ENCODE measurements at places on chromosomes 12 and 14.

DNA sequence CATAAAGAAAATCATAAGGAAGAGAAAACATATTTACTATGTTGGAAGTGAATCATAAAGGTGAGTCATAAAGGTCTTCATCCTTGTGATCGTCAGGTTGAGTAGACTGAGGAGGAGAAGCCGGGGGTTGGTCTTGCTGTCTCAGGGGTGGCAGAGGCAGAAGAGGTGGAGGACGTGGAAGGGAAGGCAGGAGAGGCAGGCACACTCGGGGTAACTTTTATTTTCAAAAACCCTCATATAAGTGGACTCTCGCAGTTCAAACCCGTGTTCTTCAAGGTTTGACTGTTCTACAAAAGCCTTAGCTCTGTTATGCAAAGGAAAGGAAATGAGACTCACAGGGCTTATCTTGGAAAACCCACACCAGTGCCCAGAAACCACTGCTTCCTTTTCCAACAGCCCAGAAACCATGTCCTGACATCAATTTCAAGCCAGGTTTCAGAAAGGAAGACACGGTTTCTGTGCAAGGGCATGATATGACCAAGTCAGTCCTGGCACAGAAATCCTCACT lies 14.0 kb downstream of the SMCO2 start:
- DNase-seq, result no peak

GRCh38 chr12:20097626-20098025 lies 270.7 kb upstream of the PDE3A start:
- DNase-seq, result no peak

GRCh38 chr14:75333606-75334548 lies 55.2 kb downstream of the FOS start:
- DNase-seq, result no peak

DNA sequence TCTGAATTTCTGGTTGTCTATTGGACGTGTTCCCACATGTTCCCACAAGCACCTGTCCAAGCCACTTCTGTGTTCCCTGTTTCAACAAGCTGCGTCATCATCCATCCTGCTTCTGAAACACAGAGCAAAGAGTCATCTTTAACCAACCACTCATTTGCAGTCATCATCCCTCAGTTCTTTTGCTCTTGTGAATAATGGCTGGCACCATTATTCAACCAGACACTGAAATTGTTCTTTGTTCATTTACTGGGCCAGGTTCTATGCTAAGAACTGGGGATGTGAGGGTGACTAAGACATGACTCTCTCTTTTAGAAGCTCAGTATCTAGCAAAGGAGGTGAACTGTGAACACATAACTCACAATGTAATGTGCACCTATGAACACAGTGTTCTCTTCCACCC lies 40.7 kb upstream of the ANO4 start:
- no peak for DNase-seq

GRCh38 chr12:50069539-50069938 lies 12.1 kb downstream of the ASIC1 start:
- no peak for DNase-seq

GRCh38 chr12:112616469-112617152 lies 174.9 kb upstream of the RPH3A start:
- DNase-seq, result no peak

DNA sequence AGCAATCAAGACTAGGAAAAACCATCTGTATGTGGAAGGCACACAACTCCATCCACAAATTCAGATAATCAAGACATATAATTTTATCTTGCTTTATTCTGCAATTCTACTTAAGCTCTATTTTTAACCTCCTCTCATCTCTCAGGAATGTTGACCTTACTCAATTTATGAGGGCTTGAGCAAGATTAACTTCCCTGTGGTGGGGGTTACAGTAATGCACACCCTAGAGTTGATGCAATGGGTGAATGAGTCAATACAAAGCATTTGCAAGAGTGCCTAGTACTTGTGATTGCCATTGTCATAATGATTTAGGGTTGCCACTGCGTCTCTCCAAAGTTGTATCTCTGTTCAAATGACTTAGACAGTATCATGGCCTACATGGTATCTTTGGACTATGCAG lies 1598.4 kb upstream of the TMEM132C start:
- DNase-seq, result no peak

DNA sequence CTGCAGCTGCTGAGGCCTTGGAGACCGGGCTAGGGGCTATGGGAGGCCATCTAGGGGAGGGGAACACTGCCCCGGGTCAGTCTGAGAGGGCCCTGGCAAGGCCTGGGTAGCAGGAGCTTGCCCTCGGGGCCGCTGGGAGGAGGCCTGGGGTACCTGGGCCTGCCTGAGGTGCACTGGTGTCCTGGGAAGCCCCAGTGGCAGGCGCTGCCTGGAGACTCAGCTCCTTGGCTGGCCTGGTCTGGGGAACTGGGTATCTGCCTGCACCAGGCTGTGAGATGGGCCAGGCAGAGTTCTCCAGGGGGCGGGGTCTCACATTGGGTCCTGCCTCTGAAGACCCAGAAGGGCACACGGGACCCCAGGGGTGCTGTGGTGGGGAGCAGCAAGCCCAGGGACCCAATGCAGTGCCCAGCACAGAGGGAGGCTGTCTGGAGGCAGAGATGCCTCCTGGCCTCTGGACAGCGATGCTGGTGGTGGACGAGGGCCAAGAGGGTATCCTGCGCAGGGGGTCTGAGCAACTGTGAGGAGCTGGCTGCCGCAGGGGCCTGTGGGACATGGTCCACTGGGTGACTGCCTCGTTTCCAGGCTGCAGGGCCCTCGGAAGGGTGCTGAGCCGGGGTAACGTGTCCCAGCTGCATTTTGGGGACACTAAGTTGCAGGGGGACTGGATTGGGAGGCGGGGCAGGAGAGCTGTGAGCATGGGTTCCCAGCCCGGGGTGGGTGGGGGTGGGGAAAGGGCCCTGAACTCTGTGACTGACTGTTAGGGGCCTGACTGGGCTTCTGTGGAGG lies 7.4 kb upstream of the MTA1 start:
- DNase-seq, result no peak

GRCh38 chr12:80018119-80018518 lies 81.2 kb upstream of the OTOGL start:
- no peak for DNase-seq

DNA sequence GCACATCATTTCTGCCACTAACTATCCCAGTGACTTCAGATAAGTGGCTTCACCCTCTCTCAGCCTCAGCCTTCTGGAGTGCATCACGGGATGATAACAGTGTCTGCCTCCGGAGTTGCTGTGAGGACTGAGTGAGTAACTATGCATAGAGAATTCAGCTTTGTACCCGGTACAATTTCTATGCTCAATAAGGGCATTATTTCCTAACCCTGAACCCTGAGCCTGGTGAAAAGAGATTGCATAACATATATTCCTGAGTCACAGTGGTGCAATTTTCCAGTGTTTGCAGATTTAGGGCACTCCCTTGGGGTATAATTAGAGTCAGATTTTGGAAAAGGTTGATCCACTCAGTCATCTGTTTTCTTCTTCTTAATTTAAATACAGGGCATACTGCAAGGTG lies 181.1 kb downstream of the PTPN11 start:
- no peak for DNase-seq

DNA sequence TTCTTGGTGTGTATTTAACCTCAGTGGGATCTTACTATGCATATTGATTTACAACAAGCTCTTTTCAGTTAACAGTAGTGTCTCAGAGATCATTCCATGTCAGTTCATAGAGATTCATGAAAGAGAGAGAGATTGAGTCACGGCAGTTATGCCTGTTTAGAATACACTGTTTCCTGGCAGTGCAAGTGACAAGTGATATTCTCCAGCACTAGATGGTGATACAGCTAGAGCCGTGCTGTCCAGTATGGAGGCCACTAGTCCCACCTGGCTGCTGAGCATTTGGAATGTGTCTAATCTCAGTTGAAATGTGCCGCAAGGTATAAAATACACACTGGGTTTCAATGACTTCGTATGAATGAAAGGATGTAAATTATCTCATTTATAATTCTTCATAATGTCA lies 184.4 kb downstream of the SUDS3 start:
- DNase-seq, result no peak

- DNase-seq, result no peak
Observed at GRCh38 chr12:104549815-104550480, 93.2 kb downstream of the CHST11 start.

DNA sequence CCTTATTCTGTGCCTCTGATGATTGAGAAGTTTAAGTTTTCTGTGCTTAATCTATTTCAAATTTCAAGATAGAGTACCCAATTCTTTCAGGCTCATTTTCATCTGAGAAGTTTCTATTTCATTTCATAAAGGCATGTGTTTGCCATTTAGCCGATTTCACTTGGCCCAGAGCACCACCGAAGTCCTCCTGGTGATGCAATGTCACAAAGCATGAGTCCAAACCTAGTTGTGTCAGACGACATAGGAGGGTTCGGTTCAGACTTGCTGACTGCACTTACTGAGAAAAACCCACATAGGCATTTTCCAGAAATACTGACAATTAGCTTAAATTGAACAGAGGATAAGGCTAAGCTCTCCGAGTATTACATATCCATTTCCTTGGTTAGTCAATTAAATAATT lies 152.4 kb upstream of the FAR2 start:
- DNase-seq, result no peak

- DNase-seq, result no peak
Observed at GRCh38 chr12:46771268-46771827, 54.4 kb downstream of the SLC38A4 start.

GRCh38 chr14:20935303-20935984 lies 19.8 kb upstream of the RNASE2 start:
- no peak for DNase-seq

DNA sequence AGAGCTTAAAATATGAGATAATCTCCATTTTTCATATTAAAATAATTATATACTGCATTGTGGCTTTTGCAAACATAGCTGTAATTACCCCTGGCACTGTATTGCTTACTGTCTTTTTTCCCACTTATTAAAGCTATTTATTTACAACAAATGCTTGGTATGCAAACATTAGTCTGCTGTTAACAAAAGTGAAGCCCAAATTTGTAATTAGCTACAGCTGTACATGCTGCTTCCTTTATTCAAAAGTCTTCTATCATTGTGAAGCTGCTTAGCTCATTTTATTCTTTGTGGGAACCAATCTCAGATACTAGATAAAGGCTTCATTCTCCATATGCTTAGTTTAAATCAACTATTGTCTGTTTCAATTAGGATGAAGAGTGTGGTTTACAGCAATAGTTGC lies 425.8 kb upstream of the FOXG1 start:
- DNase-seq, result no peak

DNA sequence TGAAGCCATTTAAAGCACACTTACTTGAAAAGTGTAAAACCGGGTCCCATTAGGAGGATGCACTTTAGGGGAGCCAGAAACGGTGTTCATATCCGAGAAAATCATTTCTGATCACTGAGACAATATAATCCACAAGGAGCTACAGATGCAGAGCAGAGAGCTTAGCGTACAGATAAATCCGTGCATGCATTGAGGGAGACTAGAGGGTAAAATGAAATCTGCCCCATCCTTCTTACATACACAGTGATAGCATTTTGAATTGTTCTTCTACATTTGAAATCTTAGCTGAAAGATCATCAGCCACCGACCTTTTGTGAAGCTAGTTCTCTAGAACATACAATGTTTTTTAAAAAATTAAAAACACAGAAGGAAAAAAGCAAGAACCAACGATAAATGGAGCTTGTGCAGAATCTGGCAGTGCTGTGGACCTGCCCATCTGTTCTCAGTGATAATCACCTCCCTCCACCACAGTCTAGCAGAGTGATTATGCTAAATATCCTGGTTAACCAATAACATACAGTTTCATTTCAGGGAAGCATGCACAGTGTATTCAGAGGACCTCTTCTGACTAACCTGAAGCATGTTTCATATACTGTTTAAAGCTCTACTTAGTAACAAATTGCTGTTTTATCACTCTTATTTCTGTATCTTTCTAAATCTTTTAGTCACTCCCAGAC lies 161.1 kb downstream of the PPFIA2 start:
- DNase-seq, result no peak

- DNase-seq, result no peak
Observed at GRCh38 chr12:90959538-90960139, 4.7 kb upstream of the CCER1 start.

DNA sequence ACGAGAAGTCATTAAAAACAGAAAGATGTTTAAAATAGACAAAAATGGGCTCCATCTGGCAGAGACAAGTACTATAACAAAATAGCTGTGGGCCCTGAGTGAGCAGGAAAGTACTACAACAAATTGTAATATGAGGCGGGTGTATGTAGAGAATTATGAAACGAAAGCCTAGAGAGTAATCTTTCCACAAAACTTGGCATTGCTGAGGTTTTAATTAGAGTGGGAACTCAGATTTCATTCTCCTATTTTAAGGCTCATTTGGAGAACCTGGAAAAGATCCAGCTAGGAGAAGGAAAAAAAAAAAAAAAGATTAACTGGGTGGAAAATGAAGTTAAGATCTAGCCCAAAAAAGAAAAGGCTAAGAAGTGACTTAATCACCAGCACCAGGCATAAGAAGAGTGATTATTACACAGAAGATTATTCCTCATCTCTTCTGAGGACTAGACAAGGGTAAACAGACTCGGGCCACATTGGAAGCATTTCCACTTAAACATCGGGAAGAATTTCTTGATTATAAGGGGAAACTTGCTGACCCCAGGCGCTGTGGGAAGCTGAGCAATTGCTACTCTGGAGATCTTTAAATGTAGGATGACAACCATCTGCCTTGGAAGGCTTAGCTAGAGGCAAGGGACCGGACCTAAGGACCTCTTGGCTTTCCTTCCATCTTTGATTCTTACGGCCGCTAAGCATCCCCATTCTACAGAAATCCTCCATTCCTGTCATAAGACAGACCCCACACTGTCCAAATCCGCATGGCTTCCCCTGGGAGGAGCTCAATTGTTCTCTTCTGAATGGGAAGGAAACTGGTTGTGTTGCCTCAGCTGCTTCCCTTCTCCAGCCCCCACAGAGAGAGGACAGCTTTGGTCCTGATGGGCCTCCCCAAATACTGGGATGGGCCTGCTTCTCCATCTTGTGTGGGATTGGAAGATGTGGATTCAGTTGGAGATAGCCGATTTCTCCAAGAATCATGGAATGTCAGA lies 40.6 kb downstream of the IGF1 start:
- DNase-seq, result no peak

DNA sequence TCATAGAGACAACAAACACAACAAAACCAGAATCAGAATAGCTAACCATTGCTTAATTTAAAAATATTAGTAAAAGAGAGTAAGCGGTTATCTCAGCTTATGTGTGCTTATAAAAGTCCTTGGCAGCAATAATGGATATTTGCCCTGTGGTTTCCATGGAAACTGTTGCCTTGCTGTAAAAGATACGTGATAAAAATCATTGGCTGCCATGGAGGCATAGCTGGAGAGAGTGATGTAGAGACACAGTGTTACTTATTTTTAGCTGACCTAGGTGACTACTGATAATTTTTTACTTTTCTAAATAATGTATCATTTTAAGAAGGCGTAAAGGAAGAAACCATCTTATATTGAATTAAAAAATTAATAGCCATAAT lies 92.9 kb downstream of the ERC1 start:
- DNase-seq, result peak; percentile 8

DNA sequence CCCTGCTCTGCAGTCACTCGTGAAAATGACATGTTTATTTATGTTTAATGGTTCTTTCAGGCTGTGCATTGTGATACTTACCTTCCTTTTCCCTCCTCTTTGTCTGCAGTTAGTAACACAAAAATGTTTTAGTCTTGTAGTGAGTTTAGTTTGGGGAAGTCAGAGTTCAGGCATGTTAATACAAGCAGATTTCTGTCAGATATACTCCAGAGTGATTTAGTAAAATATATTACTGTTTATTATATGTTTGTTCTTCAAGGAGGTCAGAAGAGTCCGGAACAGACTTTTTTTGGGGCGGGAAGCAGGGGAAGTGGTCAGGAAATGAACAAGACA lies 28.7 kb downstream of the MSRB3 start:
- no peak for DNase-seq
